ENCODE measurements at places on chromosomes 2 and 18. TPM values are rescaled to one million over a fixed set of nuclear protein-coding genes. Genes with fewer than 3 reads are reported as not detected.
A peak's percentile ranks its signal among the peaks of the same experiment; 100 is the strongest.

The TMEM131 gene
- polyA plus RNA-seq: 7.8 TPM

The NOSTRIN gene
- polyA plus RNA-seq: not detected

The KCNIP3 gene
- polyA plus RNA-seq: 1.6 TPM

The HNRNPLL gene
- 29.8 TPM for polyA plus RNA-seq

The GAD1 gene
- 0.20 TPM for polyA plus RNA-seq

The SALL3 gene
- polyA plus RNA-seq: not detected

The SP9 gene
- not detected for polyA plus RNA-seq

The PASK gene
- 6.3 TPM for polyA plus RNA-seq

GRCh38 chr2:78077633-78078032 is 555.5 kb upstream of the LRRTM4 start:
- peak; percentile 3 for DNase-seq

DNA sequence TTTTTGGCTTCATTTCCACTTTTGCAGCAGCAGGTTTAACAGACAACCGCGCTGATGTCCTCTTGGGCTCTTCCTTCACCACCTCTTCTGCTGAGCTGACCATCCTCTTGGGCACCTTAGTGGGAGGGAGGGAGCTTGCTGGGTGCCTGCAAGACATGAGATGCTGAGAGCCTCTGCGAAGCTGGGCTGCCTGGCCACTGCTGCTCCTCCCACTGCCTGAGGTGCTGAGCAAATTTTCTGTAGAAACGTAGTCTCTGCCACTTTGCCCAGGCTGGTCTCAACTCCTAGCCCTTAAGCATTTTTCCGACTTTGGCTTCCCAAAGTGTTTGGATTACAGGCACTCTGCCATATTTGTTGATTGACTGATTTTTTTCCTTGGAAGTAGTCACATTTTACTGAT is 422.2 kb upstream of the MC4R start:
- DNase-seq: no peak

DNA sequence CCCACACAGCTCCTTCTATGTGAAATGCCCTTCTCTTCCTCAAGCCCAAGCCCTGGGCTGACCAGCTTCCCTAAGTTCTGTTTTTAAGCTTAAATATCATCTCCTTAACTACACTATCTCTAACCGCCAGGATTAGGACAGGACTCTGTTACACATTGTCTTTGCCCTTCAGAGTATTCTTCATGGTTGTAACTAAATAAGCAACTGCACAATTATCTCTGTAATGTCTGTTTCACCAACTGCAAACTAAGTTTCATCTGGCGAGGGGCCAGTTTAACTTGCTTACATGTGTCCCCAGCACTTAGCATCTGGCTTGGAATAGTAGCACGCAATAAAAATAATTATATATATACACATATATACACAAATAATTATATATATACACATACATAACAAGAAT is 1.1 kb upstream of the ERMN start:
- DNase-seq: no peak

- peak; percentile 33 for DNase-seq
Observed at GRCh38 chr18:27004056-27004829, 138.7 kb upstream of the AQP4 start.

DNA sequence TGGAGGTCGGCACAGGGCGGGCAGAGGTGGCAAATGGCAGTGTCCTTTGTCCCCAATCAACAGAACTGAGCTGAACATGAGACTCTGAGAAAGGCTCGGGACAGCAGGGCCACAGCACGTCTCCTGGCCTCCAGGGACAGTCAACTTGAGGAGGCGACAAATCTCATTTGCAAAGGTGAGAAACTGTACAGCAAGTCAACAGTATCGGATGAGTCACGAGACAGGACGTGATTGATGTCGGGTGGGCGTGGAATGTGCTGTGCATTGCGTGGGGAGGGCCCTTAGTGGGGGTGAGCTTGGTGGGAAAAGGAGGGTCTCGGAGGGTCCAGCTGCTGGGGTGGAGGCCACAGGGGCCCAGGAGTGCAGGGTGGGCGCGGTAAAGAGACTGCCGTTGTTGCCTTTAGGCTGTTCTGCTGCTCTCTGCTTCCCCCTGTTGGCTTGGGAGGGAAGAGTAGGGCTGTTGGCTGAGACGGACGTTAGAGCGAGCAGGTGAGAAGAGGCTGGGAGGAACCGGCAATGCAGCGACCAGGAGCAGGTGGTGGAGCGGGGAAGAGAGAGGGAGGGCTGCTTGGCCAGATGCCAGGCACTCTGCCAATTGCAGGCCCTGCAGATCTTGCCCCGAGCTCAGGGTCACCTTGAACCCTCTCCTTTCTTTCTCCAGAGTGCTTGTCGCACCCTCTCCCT is 164.3 kb downstream of the BCL2 start:
- DNase-seq: peak; percentile 45

DNA sequence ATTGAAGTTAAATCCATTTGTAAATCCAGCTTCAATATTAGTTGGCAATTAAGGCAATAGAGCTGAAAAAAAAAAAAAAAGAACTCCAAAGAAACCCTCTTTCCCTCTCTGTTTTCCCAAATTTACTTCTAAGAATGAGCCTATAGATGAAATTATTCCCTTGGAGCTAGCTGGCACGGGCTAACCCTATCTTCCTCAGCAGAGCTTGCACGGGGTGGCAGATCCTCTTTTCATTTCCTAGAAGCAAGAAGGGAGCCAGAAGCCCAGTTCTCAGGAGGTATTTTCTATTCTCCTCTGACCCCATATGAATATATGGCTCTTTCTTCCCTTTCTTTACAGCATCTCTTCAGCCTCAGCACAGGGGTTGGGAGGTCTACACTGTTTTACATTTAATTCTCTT is 426.0 kb downstream of the TGIF1 start:
- DNase-seq: no peak

DNA sequence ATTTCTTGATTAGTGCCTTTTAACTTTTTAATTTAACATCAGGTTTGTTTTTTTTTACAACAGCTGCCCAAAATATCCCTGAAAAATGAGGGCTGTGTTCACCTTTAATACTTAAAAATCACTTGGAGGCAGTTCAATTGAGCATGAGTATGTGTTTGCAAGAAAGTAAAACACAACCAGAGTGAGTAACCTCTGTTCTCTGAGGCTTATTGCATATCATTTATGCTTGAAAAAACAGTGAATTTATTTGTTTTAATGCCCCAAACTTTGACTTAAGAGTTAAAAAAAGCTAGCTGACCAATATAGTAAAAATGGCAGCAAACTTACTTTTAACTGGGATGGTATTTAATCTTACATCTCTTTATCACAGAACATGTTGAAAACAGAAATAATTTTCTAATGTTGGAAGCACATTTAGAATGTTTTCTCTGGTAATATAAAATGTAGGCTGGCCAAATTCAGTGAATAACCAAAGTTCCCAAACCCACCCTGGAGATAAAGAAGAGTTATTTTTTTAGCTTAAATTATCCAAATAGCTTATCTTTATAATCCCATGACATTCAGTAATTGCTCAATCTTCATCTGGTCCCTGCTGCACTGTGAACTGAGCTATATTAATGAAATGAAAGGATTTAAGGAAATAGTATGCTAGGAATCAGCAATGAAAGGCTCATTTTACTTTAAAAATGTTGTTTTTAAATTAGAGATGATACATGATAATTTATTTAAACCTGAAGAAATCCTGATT is 24.8 kb upstream of the EFEMP1 start:
- no peak for DNase-seq

DNA sequence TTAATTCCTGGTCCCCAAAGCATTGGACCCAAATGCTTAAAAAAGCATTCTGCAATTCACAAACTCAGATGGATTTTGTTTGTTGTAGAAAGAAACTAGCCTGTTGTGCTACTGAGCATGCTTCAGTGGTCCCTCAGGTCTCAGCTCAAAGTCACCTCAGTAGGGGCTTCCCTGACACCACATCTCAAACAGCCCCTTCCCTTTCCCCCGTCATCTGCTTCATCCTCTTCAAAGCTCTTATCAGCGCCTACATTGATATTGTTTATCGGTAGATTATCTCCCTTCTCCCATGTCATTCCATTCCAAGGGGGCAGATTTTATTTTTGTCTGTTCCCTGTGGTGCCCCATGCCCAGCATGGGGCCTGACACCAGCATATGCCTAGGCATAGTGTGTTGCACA is 172.9 kb downstream of the CELF4 start:
- DNase-seq: no peak

DNA sequence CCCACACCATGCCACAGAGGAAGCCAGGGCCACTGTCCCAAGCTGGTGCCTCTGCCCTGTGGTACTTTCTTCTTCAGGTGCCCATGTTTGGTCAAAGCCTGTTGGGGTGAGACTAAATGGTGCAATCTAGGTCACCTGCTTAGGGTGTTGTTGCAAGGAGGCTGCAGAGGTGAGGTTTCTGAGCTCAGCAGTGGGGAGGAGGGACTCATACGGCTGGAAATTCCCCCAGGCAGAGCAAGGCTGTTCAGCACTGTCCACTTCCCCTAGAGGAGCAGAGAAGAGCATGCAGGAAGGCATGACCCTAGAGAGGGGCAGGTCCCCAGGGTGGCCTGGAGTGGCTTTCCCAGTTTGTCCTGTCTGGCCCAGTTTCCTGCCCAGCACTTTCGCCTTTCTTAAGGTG is 211.0 kb downstream of the HAUS1 start:
- no peak for DNase-seq

- DNase-seq: no peak
Observed at GRCh38 chr2:48915227-48915626, 159.7 kb upstream of the LHCGR start.

DNA sequence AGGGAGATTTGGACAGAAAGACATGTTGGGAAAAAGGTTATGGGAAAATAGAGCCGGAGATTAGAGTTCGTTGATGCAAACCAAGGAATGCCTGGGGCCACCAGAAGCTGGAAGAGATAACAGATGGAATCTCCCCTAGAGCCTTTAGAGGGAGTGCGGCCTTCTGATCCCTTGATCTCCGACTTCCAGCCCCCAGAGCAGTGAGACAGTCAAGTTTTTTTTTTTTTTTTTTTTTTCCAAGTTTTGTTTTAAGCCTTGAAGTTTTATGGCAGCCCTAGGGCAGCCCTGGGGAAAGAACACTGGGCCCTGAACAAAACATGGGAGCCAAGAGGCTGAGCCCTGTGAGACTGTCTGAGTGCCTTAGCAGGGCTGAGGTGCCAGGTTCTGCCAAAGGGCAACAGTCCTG is 6.5 kb downstream of the DGKD start:
- DNase-seq: no peak

DNA sequence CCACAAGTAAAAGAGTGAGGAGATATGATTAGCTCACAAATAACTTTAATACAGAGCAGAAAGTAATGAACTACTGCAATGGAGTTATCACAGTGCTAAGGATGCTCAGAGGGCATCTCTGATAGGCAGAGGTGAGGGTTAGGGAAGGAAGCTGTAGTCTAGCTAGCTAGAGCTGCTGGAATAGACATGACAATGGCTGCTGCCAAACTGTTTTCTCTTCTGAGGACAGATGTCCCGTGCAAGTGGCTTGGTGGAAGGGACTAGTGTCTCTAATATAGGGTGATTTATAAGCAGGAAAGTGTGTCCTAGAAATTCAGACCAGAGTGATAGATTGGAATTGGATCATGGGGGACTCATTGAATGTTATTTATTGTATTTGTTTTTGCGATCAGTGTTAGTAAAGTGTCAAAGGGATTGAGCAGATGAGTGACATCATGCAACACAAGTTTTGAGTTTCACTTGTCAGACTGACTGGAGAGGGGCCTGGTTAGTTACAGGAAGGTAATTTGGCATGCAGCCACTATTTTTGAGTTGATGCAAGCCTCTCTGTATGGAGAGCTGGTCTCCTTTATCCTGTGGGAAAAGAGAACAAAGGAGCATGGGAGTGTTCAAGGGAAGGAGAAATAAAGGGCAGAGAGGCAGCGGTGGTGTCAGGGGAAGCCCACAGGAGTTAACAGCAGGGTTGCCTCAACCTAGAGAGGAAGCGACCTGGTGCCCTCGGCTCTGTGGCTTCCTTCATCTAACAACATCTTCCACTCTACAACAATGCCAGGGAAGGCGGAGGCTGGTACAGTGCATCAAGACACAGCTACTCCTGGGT is 1.9 kb downstream of the CTLA4 start:
- DNase-seq: no peak

- DNase-seq: no peak
Observed at GRCh38 chr2:95275601-95276243, 1.5 kb downstream of the PROM2 start.

GRCh38 chr2:202270487-202270886 is 4.9 kb downstream of the NOP58 start:
- no peak for DNase-seq

GRCh38 chr2:127078666-127079270 is 28.2 kb downstream of the BIN1 start:
- DNase-seq: no peak

GRCh38 chr18:80112624-80113248 is 3.7 kb downstream of the ADNP2 start:
- no peak for DNase-seq

GRCh38 chr2:160751021-160751420 is 257.4 kb upstream of the RBMS1 start:
- DNase-seq: no peak

GRCh38 chr2:161426455-161426921 is 10.4 kb downstream of the TBR1 start:
- DNase-seq: peak; percentile 49

- DNase-seq: no peak
Observed at GRCh38 chr2:237639836-237640220, 12.4 kb downstream of the LRRFIP1 start.

GRCh38 chr18:40608226-40608625 is 1346.8 kb upstream of the PIK3C3 start:
- DNase-seq: no peak

DNA sequence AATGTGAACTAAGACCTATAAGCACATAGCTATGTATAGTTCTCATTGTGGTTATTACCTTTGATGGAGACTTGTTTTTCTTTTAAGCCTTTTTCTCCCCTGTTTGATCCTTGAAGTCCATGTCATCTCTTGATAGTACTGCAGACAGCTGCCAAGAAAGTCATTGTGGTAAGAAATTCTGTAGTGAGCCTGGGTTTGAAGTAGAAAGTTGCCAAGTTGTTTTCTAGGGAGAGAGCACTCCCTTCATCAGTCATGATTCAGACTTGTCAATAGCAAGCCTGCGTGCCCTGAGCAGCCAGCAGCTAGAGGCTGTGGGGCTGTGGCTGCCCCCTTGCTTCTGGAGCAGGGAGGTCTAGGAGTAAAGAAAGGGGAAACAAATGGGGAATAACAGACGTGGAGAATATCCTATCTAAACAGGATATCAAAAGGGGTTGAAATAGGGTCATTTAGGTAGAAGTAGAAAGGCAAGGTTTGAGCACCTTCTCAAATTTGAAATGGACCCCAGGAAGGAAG is 8.4 kb downstream of the SP5 start:
- no peak for DNase-seq

GRCh38 chr2:46981662-46982350 is 66.2 kb upstream of the MCFD2 start:
- no peak for DNase-seq

DNA sequence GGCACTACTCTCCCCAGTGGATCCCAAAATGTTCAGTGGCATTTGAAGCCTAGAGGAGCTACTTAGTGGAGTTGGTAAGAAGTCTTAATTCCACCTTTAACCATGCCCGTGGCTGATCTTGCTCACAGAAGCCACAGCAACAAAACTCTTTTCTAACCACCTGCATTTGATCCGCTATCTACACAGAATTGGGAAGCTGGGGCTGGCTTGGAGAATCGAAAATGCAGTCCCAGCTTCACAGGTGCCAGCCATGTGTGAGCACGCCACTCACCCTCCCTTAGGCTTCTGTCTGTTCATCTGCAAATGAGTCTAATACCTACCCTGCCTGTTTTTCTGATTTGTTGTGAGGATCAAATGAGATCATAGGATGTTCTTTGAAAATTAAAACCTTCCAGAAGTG is 182.6 kb downstream of the BCL11A start:
- no peak for DNase-seq

- no peak for DNase-seq
Observed at GRCh38 chr2:105754011-105754410, 9.3 kb downstream of the NCK2 start.

- DNase-seq: no peak
Observed at GRCh38 chr2:73255007-73255644, 21.0 kb downstream of the CCT7 start.

- peak; percentile 43 for DNase-seq
Observed at GRCh38 chr2:50143822-50144575, 887.9 kb downstream of the NRXN1 start.

Data from SK-N-SH (cell line).